ENCODE measurements at places on chromosomes 6 and 20.

DNA sequence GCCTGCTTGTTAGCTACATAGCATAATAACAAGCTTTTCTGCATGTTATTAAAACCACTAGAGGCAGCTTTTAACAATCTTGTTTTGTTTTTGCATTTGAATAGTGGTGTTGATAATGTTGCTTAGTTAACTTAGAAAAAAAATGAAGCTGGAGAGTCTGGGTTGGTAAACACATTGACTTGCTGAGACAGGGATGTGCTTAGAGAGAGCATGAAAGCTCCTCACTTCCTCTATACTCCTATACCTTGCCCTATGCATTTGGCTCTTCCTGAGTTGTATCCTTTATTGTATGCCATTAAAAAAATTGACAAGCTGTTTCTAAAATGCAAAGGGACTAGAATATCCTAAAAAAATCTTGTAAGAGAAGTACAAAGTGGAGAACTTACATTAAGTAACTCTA lies 13.6 kb downstream of the FAM83B start:
- DNase-seq = no peak

DNA sequence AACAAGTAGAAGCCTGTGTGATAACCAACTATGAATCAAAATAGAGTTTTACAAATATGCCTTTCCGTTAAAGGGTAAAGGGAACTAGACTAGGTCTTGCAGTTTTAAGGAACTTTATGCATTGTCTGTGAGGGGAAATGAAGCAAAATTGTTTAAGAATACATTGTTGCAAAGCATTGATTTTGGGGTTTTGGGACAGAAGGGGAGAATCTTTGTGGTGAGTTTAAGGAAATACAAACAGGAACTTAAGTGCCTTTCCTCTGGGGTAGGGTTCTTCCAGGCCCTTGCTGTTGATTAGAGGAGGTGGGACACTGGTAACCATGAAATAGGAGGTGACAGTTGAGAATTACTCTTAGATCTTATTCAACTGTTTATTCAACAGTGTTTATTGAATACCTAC lies 4.7 kb downstream of the MAPK14 start:
- no peak for DNase-seq

DNA sequence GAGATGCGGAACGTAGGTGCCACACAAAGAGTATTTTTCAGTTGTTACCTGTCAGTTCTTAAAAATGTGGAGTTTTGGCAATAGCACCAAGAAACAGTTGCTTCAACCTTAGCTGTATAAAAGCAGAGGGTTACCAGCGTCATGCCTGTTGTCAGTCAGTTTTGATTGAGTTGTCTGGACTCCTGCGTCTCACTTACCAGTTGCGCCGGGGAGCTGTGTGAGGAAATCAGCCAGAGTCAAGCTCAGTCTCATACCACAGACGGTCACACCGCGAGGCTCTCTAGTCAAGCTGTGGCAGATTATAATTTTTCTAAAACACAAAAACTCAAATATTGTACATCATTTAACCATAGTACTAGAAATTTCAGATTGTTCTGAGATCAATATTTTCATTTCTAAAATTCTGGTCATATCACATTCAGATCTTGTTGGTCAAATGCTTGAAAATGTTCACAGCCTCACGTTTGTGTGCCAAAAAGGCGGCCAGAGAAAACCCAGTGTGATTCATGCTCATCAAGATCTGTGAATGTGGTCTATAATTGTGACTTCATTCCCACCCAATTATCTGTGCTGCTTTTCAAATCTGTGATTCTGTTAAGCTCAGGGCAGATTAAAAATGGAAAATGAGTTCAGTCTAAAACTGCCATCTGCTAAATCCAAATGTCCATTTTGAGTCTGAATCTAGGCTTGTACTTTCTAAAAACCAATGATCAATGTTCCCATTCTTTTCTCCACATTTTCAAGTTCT lies 37.5 kb downstream of the SASH1 start:
- no peak for DNase-seq

DNA sequence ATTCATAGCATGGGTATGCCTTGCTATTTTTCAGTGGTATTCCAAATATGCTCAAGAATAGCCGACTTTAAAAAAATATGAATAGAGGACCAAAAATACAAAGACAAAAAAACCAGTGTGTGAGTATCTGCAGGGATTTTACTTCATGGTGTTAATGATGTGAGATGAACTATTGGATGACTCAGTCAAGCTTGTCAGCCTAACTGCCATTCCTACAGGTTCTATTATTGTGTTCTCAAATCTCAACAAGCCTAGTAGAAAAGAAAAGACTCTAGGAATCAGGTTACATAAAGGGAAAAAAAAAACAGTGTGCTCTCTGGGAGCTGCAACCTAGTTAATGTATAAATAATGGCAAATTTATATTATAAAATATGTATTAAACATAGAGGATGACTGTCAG lies 588.4 kb upstream of the BTBD3 start:
- no peak for DNase-seq

DNA sequence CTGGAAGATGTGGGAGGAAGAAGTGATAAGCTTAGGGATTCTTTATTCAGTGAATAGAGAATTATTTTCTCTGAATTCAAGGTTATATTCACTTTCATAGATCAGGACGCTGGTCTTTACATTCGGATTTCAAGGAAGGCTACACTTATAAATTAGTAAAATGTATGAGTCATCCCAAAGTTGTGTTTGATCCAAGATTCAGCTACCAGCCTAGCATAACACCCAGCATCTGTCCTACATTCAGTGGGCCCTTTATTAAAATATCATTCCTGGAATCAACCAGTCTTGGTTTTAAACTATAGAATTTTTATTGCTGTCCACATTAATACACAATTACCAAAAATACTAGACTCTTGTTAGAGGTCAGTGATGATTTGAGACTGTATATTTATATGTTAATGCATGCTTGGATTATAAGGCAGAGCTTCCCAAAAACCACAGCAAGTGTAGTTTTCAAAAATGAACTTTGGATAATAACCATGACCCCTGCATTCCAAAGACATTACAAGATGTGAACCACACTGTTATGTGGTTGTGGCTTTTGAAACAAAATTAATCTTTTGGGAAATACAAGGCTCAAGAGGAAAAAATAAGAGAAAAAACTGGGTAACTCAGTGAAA lies 210.7 kb upstream of the CNR1 start:
- no peak for DNase-seq

DNA sequence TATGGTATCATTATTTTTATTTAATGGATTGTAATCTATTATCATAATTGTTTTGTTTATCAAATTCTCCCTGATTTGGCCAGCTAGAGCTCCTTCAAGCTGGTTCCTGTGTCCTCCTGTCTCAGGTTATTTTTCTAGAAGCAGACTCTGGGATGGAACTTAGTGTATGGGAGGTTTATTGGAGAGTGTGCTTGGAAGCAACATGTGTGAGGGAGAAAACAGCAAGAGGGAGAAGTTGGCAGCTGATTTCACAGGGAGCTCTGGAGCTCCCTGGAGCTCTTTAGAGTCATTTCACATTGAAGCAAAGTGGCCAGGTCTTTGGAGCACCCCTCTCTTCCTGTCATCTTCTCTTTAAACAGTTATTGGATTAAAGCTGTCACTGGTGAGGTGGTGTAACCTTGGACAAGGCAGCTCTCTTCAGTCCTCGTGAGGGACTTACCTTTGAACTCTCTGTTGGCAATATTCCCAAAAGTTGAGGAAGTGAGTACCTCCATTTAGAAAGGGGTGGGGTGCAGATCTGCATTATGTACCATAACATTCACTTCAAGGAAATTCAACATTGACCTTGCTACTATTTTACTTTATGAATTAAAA lies 103.6 kb downstream of the PHF3 start:
- DNase-seq = no peak

DNA sequence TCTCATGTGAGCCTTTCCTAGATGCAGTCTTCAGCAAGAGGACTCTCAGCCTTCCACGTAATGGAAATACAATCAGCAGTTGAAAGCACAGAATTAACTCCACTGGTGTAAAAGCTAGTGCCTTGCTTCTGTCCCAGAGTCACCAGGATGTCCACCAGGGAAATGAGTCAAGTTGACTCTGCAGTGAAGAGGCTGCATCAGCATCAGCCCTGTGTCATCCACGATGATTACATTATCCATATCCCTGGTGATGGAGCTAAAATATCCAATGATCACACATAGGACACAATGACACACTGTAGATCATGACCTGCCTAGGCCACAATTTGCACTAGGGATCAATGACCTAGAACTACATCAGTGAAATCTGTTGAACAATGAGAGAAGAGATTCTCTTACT lies 262.4 kb downstream of the ERMARD start:
- DNase-seq = no peak

- no peak for DNase-seq
Observed at GRCh38 chr6:154488802-154489437, 21.6 kb downstream of the CNKSR3 start.

- DNase-seq = no peak
Observed at GRCh38 chr20:11217326-11218172, 543.8 kb upstream of the JAG1 start.

DNA sequence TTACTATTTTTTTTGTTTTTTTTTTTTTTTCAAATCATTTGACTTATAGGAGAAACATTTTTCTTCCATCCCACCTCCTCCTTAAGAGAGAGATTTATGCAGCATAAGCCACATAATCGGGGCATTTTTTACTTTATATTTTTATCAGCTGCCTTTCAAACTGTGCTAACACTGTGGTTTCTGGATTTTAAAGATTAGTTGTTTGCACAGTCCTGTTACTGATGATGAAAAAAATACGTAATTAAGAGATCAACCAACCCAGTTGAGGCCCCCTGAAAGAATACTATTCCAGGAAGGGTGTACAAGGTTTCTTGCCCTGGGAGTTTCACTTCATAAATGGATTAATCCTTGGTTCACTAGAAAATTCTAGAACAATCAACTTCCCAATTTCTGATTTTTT lies 68.3 kb downstream of the MMS22L start:
- no peak for DNase-seq
